Dorsolateral prefrontal cortex (tissue), 122 donors: ENCODE measurements at places on chromosomes 12 and 14. TPM values are rescaled to one million over a fixed set of nuclear protein-coding genes. Genes with fewer than 3 reads are reported as not detected.

CD163L1 gene
- 7.1 TPM for total RNA-seq

DNA sequence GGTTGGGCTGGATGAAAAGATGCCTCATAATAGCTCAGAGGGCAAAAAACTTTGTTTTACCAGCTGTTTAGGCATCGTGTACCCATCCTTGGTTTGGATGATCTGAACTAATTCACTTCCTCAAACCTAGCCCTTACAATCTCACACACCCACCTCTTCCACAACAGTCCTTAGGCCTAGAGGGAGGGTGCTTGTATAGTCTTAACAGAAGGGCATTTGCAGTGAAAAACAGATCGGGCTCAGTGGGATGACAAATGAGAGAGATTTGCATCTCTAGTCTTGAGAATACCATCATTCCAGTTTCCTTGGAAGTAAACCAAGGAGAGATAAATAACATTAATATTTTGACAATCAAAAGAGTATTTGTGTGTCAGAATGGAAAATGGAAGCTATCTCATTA, 11.0 kb downstream of the SLCO1A2 start:
- DNase-seq: no peak

- DNase-seq: no peak
Measured at GRCh38 chr14:93857500-93858283, 69.4 kb upstream of the PRIMA1 start.

- no peak for DNase-seq
Measured at GRCh38 chr14:71523630-71524319, 408.5 kb upstream of the RGS6 start.

CINP gene
- 49.3 TPM for total RNA-seq

DNA sequence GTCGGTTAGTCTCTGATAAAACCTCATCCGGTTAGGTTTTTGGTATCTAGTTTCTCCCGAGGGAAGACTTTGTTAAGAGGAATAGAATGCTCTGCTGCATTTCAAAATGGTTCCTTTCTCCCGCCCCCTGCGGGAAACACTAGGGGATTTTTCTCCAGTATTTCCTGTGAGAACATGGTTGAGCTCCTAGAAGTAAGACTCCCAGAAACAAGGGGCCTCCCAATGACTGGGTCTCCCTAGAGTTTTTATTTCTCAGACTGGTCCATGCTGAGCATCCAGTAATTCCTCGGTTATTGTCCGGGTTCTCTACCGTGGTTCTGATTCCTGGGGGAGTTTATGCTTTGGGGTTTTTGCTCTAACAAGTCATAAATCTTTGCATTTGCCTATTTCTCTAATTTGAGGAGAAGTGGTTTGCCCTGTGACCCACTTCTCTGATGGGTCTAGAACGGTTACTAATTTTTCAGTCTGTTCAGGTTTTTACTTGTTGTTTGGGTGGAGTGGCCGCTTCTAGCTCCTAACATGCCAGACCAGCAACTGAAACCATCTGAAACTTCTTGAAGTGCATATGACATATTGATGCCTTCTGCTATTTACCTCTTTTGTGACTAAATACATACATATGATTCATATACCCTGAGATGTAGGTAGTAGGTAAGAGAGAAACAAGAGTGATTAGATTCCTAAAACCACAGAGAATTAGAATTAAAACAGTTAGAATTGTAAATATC, 25.1 kb downstream of the TESPA1 start:
- no peak for DNase-seq

CDH24 gene
- 8.4 TPM for total RNA-seq

ADCY4 gene
- total RNA-seq: 3.2 TPM

SLC38A6 gene
- total RNA-seq: 37.2 TPM

TCL1B gene
- total RNA-seq: not detected

KCNC2 gene
- 64.2 TPM for total RNA-seq

- DNase-seq: no peak
Measured at GRCh38 chr14:96512602-96513397, 10.6 kb downstream of the PAPOLA start.

DNA sequence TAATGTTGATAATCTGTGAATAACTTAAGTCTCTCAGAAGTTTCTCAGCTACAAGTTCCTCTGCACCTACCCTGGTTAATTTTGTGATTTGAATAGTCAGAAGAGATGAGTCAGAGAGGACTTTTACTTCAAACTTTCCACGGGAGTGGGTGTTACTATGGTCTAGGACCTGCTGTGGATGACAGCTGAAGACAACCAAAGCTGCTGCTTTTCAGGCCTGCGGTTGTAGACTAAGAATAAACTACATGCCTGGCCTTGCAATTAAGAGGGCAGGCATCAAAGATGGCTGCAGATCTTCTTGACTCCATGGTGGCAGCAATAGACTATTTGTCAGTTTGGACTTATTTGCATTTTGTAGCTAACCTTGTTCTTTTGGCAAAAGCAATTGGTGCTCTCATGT, 227.1 kb upstream of the KRR1 start:
- DNase-seq: no peak

TAS2R42 gene
- not detected for total RNA-seq

DNA sequence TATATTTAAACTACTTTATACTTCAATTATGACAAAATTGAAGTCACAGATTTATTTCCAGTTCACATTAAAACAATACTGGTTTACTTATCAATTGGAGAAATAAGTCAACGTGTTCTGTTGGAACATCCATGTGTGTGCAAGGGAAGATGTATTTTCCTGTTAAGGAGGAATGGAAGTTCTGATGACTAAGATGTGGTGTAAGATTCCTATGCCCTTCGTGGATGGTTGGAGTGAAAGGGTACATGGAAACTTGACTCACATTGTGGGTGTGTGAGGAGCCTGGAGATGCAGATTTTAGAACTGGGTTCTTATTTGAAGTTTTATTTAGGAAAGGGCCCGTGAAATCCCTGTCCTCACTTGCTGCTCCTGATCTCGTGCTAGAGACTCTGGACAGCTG, 95.3 kb downstream of the CATSPERB start:
- DNase-seq: no peak

DNA sequence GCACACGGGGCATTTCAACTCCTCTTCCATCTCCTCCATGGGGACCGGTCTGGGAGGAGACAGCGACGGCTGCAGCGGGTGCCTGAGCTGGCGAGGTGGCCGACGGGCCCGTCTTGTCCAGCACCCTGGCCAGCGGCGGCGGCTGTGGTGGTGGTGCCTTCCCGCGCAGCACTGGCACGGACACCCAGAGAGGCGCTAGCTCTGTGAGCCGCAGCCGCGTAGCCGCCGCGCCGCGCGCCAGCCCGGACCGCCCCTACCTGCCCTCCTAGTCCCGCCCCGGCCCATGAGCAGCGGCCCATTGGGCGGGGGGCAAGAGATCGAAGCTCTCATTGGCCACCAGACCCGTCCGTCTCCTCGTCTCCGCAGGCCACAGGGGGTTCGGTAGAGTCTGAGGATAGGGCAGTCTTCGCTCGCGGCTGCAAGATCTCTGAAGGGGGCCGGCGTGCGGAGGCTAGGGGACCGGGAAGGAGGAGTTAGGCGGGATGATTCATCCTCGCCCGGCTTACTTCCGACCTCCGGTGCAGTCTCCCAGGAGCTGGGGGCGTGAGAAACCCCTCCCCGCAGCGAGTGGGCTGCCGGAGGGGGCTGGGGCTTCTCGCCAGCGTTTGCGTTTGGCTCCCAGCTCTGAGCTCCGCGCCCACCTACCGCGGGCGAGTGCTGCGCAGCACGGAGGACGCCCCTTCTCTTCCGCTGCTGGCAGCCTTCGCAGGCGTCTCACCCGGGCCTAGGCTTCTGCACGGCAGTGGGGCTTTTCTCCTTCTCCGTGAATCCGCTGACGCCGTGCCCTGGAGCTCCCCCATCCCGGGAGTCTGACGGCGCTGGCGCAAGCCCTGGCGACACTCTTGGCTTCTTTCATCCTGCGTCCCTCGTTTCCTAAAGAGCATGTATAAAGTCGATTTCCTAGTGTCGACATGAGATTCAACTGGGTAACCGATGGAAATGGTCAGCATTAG, at the start of gene TRIM9:
Gene TRIM9 (minus strand): TSS at position 205 of the 953 bp plus-strand sequence. CDS start 166 bp downstream, at position 39.
- DNase-seq: peak; percentile 100

- peak; percentile 32 for DNase-seq
Measured at GRCh38 chr12:41605545-41606305, 417.6 kb downstream of the PDZRN4 start.
